ENCODE measurements at places on chromosomes 2 and 18.

- DNase-seq, result no peak
Measured at GRCh38 chr2:160515120-160515519, 21.5 kb upstream of the RBMS1 start.

DNA sequence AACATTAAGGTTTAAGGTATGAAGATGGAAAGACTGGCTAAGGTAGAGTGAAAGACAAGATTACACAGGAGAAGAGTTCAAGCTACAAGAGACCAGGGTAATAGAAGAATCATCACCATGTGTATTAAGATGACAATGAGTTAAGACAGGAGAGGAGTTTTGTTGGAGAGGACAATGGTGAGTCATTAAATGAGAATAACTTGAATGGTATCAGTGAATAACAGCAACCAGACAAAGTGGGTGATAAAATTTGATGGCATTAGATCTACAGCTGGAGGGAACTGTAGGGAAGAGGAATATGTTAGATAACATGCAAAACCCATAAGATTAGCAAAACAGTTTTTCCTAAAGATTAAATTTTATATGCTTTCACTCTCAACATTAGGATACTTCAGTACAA is 18.8 kb upstream of the ENOSF1 start:
- DNase-seq, result peak; percentile 11

- DNase-seq, result no peak
Measured at GRCh38 chr18:25880441-25880840, 210.0 kb downstream of the SS18 start.

DNA sequence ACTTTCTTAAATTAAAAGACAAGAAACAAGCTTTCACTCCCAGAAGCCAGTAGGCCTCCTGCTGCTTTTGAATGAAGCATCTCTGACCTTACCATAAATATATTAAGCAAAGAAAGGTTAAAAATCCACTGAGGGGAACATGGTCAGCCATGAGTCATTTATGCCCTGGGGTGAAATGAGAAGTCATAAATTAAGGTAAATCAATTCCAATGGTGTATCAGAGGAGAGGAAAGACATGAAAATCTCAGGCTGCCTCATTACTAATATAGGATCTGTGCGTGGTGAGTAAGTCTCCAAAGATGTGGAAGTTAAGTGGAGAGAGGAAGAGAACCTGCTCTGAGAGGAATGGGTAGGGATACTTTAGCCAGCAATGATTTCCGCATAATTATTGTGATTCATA is 292.3 kb upstream of the CHAC2 start:
- peak; percentile 8 for DNase-seq

DNA sequence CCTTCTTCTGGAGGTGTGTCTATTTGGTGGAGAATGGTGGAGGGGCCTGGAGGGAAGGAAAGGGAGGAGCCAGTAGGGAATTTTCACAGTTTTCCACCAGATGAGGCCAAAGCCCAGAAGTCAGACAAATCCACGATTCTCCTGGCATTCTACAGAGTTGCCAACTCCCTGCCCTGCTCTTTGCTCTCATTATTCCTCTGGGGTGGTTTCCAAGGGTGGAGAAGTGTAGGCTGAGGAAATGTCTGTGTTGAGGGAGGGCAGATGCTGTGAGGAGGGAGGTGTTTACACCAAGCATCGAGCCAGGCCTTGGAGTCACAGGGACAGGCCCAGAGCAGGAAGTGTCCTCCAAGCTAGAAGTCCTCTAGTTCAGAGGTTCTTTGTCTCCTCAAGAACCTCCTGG is 124.1 kb upstream of the LGALSL start:
- DNase-seq, result peak; percentile 71

Data from fibroblast of the aortic adventitia (primary cell).